ENCODE measurements at places on chromosomes 11 and 22. TPM values are rescaled to one million over a fixed set of nuclear protein-coding genes. Genes with fewer than 3 reads are reported as not detected.

The PARVA gene
- 0.44 TPM for total RNA-seq

The BTBD18 gene
- total RNA-seq = 0.18 TPM

The SIK2 gene
- 11.1 TPM for total RNA-seq

The INSC gene
- total RNA-seq = 0.16 TPM

The RIBC2 gene
- total RNA-seq = not detected

DNA sequence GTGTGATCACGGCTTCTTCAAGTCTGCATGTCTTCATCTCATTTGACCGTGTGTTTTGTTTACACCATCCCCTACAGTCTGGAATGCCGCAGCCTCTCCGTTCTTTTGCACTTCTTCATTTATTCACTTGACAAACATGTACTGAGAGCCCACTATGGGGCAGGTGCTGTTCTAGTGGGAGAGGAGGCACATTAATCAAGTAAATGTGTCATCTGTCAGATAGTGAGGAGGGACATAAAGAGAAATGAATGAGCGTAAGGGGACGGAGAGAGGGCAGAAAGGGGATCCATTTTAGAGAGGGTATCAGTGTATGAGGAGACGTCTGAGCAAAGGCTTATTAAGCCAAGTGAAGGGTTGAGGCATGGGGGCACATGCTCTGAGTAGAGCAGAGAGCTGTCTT lies 54.0 kb upstream of the CECR2 start:
- H3K27me3 ChIP-seq = peaks cover 5% of the 10 kb centered on the region
- no peak overlapping the region for H3K4me3 ChIP-seq
- no peak overlapping the region for H3K27ac ChIP-seq
- H3K36me3 ChIP-seq = no peaks in the 10 kb centered on the region
- H3K4me1 ChIP-seq = no peaks in the 10 kb centered on the region

DNA sequence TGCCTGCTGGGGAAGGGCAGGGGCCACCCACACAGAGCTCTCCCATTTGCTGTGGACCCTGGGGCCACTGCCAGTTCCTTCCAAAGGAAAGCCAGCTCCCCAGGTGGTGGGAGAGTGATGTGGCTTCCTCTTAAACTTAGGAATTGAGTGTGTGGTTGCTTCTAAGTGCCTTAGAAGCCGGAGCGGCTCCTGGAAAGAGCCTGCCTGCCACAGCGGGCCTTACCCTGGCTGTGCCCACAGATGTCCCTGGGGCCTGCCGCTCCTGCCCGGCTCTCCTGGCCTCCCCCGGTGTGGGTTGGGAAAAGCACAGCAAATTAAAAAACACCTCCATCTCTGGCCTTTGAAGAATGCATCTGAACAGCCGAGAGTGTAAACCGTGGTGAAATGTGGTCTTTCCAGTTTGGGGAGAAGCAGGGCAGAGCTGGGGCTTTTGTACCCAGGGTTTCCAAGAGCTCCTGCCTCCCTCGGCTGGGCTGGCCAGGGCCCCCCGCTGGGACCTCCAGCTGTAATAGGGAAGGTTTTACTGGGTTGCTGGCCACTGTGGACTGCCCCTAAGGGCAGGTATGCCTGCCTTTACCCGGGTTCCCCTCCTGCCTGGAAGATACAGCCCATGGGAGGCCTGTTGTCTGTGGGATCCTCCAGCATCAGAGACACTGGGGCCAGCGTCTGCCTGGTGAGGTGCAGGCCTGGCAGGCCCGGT lies 30.2 kb downstream of the LRP5 start:
- no peak overlapping the region for H3K4me3 ChIP-seq
- H3K27ac ChIP-seq = no peak overlapping the region
- DNase-seq = no peak
- no peaks in the 10 kb centered on the region for H3K27me3 ChIP-seq
- H3K4me1 ChIP-seq = peaks cover 33% of the 10 kb centered on the region
- no peaks in the 10 kb centered on the region for H3K36me3 ChIP-seq

DNA sequence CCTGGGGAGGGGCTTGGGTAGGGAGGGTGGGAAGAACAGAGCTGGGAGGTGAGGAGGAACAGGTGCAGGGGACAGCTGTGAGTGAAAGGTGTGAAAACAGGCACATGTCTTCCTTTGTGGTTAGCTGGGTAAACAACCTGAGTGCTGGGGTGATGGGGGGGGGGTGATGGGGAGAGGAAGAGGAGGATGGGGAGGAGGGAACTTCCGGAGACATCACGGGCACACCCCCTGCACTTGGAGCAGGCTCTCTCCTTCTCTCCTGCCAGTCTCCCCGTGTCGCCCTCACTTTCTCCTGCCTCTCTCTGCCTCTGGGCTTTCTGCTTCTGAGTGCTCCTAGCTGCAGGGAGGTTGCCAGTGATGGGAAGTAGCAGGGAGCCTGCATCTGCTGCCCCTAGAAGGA lies 8.8 kb downstream of the CXCR5 start:
- H3K4me1 ChIP-seq = peaks cover 99% of the 10 kb centered on the region
- peak overlapping the region; percentile 91 for H3K4me3 ChIP-seq
- H3K36me3 ChIP-seq = peaks cover 15% of the 10 kb centered on the region
- peak overlapping the region; percentile 92 for H3K27ac ChIP-seq
